Fibroblast of lung (primary cell): ENCODE measurements at places on chromosomes 3 and 15.
A peak's percentile ranks its signal among the peaks of the same experiment; 100 is the strongest.

- no peaks in the 10 kb centered on the region for H3K27me3 ChIP-seq
- no peaks in the 10 kb centered on the region for H3K4me1 ChIP-seq
- no peaks in the 10 kb centered on the region for H3K36me3 ChIP-seq
- no peak overlapping the region for H3K27ac ChIP-seq
Measured at GRCh38 chr3:180048840-180049239, 12.1 kb upstream of the PEX5L start.

- H3K27me3 ChIP-seq, result no peaks in the 10 kb centered on the region
- no peak overlapping the region for H3K27ac ChIP-seq
- H3K36me3 ChIP-seq, result no peaks in the 10 kb centered on the region
- H3K4me1 ChIP-seq, result no peaks in the 10 kb centered on the region
Measured at GRCh38 chr3:191973820-191974219, 512.9 kb downstream of the PYDC2 start.

DNA sequence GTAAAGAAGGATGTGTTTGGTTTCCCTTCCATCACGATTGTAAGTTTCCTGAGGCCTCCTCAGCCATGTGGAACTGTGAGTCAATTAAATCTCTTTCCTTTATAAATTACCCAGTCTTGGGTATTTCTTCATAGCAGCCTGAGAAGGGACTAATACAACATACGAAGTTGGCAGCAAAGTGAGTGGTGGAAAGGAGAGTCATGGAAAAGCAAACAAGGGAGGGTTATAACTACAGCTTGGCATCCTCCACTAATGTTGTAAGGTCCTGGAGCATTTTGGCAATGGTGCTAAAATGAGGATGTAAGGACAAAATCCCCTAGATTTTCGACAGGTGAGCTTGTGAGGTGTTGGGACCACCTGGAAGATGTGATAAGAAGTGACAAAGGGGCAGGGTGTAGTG lies 5.8 kb upstream of the TMEM41A start:
- no peaks in the 10 kb centered on the region for H3K36me3 ChIP-seq
- H3K4me3 ChIP-seq, result no peak overlapping the region
- H3K27me3 ChIP-seq, result no peaks in the 10 kb centered on the region
- H3K27ac ChIP-seq, result no peak overlapping the region
- no peaks in the 10 kb centered on the region for H3K4me1 ChIP-seq

- H3K27ac ChIP-seq, result no peak overlapping the region
- H3K4me3 ChIP-seq, result no peak overlapping the region
- DNase-seq, result no peak
- H3K27me3 ChIP-seq, result no peaks in the 10 kb centered on the region
Measured at GRCh38 chr3:130604806-130605205, 87.8 kb downstream of the COL6A6 start.

GRCh38 chr15:31476866-31477265 lies 150.2 kb downstream of the KLF13 start:
- no peak for DNase-seq
- H3K4me1 ChIP-seq, result peaks cover 18% of the 10 kb centered on the region
- H3K4me3 ChIP-seq, result no peak overlapping the region
- H3K27me3 ChIP-seq, result peaks cover 5% of the 10 kb centered on the region

GRCh38 chr3:122004107-122004506 lies 17.9 kb downstream of the ILDR1 start:
- no peaks in the 10 kb centered on the region for H3K27me3 ChIP-seq
- no peaks in the 10 kb centered on the region for H3K36me3 ChIP-seq
- no peak overlapping the region for H3K27ac ChIP-seq
- H3K4me1 ChIP-seq, result no peaks in the 10 kb centered on the region
- DNase-seq, result peak; percentile 4

DNA sequence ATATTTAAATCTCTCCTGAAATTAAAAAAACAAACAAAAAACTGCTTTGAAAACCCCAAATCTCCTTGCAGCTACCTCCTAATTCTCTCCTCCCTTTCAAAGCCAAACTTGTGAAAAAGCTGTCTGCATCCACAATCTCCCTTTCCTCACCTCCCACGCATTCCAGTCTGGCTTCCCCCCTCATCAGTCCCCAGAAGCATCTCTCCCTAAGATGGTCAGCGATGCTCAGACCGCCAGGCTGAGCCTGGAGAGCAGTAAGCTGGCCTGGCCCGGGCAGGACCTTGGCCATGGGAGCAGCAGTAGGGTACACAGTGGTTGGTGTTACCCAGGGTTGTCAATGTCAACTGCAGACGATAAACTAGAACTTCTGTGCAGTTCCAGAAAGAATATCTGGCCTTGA lies 32.9 kb upstream of the BLM start:
- H3K4me1 ChIP-seq, result peaks cover 14% of the 10 kb centered on the region
- DNase-seq, result no peak
- H3K27ac ChIP-seq, result no peak overlapping the region
- H3K27me3 ChIP-seq, result no peaks in the 10 kb centered on the region
- no peak overlapping the region for H3K4me3 ChIP-seq
